ENCODE measurements at places on chromosomes 12 and 14.
A peak's percentile ranks its signal among the peaks of the same experiment; 100 is the strongest.

- DNase-seq = no peak
These were observed 2.7 kb downstream of the CD4 start for GRCh38 chr12:6791931-6792520.

DNA sequence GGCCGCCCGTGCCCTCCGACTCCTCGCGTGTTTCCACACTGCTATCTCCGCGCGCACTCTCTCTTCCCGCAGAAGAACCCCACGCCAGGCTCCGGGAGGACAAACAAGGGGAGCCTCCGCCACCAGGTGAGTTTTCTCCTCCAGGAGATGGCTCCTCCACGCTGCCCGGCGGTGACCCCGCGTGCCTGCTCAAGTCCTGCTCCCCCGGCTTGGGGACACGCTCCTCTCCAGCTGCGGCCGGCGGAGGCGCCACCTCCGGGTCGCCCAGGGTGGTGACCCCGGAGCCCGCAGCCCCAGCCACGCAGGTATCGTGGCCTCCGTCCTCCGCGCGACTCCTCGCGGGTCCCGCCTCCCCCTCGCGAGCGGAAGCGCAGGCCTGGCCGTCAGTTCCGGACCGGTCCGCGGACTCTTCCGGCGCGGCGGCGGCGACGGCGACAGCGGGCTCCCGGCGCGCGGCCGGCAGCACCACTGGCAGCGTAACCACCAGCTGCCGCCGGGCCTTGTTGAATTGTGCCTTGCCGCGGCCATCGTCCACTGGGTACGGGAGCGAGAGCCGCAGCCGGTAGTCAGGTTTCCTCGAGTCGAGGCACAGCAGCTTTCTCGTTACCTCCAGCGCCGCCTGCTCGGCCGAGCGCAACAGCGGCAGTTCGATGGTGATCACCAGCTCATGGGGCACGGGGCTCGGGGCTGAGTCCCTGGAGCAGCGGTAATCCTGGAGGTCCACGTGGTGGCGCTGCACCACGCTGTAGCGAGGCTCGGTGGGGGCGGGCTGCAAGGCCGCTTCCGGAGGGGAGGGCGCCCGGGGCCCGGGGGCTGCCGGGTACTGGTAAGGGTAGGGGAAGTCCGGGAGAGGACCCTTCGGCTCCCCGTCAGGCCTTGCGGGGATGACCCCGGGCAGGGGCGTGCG, 1.2 kb downstream of the DNAAF2 start:
- DNase-seq = peak; percentile 84

DNA sequence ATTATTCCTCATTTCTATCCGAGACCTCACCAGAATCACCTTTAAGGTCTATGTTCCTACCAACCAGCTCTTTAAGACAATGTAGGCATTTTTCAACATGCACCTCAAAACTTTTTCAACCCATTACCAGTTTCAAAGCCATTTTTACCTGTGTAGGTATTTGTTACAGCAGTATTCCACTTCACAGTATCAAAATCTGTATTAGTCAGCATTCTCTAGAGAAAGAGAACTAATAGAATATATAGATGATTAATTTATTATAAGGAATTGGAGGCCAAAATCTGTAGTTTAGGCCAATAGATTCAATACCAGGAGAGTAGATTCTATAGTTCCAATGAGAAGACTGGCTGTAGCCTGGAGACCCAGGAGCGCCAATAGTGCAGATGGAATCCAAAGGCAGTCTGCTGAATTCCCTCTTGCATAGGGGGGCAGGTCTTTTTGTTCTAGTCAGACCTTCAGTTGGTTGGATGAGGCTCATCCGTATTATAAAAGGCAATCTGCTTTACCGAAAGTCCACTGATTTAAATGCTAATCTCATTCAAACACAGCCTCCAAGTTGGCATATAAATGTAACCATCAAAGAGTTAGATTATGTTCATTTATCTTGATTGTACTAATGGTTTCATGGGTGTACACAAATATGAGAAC, 151.6 kb upstream of the SYT1 start:
- no peak for DNase-seq

GRCh38 chr12:43151441-43151981, 400.5 kb downstream of the ADAMTS20 start:
- DNase-seq = no peak

- DNase-seq = no peak
These were observed 30.2 kb downstream of the TTC9 start for GRCh38 chr14:70671652-70672644.

GRCh38 chr14:56199095-56199981, 81.1 kb downstream of the PELI2 start:
- DNase-seq = no peak

GRCh38 chr14:87698481-87698880, 294.5 kb downstream of the GALC start:
- DNase-seq = no peak

All from HTR-8/SVneo (cell line).